NB4 (cell line): ENCODE measurements at places on chromosomes 7 and 10.
A peak's percentile ranks its signal among the peaks of the same experiment; 100 is the strongest.

- DNase-seq = no peak
These were observed 57.3 kb downstream of the ETV1 start for GRCh38 chr7:13932131-13932530.

DNA sequence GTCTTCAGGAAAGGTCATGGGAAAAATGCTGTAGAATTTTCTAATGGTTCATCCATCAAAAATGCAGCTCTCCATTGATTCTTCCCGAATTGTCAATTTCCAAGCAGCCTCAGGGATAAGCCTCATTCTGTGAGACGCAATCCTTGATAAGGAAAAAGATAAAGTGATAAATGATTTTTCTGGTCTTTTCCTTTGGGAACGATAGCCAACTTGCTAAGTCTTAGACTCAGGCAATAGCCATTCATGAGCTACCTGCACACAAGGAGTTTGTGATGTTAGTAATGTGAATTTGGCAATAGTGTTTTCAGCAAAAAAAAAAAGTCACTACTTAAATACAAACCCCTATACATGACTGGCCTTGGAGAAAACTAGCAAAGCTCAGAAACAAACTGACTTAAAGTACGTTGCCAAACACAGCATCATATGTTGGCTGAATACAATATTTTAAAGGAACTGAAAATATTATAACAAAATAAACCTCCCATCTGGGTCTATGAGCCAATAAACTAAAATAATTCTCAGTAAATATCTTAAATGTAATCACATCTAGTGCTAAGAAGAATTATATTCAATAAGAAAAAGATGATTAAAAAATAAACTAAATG lies 75.5 kb downstream of the KLF6 start:
- DNase-seq = no peak

DNA sequence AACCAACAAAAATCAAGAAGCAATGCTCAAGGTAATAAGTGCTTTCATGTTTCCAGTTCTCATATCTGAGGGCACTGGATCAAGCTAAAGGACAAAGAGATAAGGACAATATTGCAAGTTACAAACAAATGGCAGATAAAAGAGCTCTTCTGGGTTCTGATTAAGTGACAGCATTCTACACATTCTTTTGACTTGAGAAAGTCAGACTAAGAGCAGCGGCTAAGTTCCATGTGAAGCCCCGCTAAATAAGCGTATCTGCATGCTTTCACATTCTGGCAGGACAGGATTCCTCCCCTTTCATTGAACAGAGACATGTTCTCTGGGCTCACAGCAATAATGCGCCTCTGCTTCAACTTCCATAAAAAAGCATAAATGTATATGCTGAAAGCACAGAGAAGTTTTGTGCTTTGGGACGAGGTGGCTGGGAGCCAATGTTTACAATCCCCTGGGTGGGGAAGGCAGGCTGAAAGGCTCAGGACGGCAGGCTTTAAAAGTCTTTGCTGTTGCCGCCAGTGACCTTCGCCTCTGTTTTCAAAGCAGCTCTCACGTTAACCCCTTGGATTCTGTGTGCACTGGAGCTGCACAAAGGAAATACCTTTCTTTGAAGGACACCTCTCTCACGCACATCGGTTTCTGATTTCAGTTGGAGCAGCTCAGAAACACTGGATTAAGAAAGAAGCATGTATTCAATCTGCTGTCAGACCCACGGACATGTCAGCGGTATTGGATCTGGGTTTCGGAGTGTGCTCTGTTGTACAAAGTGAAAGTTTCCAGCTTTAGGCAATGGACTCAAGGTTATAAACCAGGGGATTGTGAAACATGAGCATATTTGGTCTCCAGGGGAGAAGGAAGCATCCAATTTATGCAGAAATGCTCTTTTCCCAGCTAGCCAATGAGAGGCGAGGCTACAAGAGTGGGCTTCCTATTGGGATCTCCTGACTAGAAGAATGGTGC lies 105.4 kb upstream of the FAM133B start:
- no peak for DNase-seq

DNA sequence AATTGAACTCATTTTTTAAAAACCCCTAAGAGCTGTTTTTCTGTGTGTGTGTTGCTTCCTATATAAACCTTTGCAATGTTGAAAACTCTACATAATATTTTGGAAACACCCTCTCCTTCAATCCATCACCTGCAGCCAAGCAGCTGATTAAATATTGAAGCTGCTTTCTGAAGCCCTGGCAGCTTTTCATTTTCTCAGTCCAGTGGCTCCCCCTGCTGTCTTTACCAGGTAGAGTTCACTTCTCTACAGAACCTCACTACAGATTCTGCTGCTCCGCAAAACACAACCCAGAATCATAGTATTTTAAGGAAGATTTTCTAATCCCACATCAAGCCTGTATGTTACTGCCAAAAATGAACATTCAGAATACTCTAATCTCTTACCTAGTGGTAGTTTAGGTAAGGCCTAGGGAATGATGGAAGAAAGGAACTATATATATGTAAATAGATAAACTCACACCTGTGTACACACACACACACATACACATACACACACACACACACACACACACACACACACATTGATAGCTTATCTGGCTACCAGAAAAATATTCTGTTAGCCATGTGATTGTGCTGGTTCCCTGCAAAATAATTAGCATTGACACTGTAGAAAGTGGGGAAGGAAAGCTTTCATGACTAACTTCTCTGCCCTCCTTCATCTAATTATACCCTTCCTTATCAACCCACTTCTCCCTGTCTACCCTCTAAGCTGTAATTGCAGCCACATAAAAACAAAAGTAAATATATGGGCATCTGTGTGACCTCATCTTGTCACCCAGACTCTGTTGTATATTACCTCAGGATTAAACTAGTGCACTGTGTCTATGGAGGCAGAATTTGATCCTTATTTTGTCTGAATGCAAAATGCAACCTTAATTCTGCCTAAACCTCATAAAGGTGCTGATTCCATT lies 229.5 kb upstream of the FZD1 start:
- DNase-seq = peak; percentile 67

GRCh38 chr10:30118590-30118989 lies 59.2 kb upstream of the JCAD start:
- DNase-seq = no peak

DNA sequence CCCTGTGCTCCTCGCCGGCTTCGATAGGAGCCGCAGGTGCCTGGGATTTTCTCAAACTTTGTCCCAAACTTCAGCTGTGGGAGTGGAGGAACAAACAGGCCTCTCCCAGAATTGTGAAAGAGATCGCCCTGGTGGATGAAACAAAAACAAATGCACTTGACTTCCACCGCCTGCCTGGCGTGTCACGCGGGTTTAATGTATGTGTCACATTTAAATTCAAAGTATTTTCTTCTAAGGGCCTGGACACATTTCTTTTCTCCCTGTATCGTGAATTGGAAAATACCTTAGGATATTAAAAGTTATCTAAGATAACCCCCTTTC lies 694 bp upstream of the WASL start:
- DNase-seq = no peak

GRCh38 chr7:82388138-82388537 lies 55.4 kb downstream of the CACNA2D1 start:
- no peak for DNase-seq

GRCh38 chr10:30373596-30374327 lies 24.7 kb upstream of the MTPAP start:
- DNase-seq = no peak

- no peak for DNase-seq
These were observed 2.4 kb upstream of the FGF8 start for GRCh38 chr10:101778151-101778780.

GRCh38 chr10:62443866-62444265 lies 69.7 kb downstream of the ZNF365 start:
- DNase-seq = peak; percentile 39

- DNase-seq = no peak
These were observed 986 bp upstream of the PDGFA start for GRCh38 chr7:520503-521161.

DNA sequence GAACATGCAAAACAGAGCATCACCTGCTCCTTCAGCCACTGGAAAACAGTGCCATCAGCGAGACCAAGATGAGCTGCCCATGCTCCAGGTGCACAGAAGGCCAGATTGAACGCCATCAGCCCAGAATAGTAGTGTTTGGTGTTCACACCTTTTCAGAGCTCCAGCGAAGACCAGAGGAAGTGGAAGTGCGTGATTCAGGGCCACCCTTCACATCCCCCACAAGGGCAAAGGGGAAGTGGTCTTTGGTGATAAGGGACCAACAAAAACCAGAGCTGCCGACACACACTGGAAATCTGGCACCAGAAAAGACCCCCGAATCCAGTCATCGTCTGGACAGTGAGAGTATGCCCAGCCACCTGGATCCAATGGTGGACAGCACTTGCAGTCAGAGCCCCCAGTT lies 29.5 kb upstream of the TMEM72 start:
- peak; percentile 45 for DNase-seq

DNA sequence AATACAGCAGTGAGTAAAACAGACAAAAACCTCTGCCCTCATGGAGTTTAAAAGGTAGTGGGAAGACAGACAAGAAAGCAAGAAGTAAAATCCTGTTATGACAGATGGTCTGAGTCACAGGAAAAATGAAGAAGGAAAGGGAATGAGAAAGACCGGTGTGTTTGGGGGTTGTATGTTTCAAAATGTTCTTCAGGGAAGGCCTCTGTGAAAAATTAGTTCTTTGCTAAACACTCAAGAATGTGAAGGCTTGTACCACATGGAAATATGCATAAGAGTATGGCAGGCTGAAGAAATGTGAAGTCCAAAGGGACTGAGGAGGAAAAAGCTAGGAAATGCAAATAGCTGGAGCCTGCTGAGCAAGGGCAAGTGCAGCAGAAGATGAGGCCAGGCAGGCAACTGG lies 315.9 kb upstream of the SEMA3A start:
- no peak for DNase-seq

GRCh38 chr10:33723181-33723580 lies 388.7 kb upstream of the NRP1 start:
- DNase-seq = no peak

GRCh38 chr10:71511206-71511605 lies 114.5 kb downstream of the CDH23 start:
- no peak for DNase-seq

- no peak for DNase-seq
These were observed 28.1 kb downstream of the HKDC1 start for GRCh38 chr10:69248117-69248730.

DNA sequence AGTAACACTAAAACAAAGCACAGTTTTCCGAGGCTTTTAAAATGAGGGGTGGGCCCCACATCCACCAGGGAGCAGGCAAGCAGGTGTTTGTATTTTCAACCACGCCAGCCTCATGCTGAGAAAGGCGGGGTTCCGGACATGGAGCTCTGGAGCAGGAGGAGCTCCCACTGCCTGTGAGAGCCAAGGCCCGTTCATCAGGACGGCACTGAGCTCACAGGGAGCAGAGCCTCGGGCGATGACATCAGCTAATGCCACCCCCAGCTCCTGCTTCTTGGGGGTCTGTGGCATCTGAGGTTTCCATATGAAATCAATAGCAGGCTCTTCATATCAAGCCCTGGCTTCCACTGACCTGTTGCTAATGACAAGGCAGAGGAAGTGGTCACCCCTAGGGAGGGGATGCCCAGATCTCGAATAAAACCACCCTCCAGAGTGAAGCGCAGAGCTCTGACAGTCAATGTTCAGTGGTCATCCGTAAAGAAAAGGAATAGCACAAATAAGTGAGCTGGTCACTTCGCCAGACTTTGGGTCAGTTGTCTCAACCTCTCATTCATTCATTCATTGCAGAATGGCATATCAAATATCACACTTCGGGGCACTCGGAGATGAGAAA lies 89.1 kb downstream of the TNS3 start:
- DNase-seq = no peak

GRCh38 chr10:3902054-3902808 lies 117.2 kb upstream of the KLF6 start:
- no peak for DNase-seq

GRCh38 chr10:43160921-43161255 lies 22.6 kb downstream of the CSGALNACT2 start:
- DNase-seq = no peak

DNA sequence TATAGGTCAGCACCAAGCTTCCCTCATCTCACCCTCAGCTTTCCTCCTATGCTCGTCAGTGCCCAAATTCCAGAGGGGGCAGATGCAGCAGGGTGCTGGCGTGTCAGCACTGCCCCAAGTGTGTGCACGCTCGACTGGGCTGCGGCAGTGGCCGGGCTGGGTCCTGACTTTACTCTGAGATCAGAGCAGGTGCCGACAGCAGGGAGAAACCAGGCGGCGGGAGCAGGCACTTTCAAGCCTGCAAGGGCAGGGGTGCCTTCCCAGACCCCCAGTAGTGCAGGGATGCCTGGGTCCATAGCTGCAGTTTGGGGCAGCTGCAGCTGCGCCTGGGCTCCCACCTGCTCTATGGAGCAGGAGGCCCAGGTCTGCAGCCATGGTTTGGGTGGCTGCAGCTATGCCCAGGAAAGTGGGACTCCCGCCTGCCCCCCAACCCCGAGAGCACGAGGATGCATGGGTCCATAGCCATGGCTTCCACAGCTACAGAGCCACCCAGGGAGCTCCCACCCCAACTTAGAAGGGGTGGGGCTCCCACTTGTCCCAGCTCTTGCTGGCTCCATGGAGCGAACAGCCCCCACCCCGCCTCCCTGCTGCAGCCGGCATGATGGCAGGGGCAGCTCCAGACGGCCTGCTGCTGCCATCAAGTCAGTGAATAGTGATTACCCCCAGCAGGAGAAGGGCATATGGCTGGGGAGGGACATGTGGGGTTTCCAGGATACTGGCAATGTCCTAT lies 199.2 kb upstream of the KMT2E start:
- no peak for DNase-seq

- no peak for DNase-seq
These were observed 26.8 kb downstream of the TLX1 start for GRCh38 chr10:101157756-101158458.

DNA sequence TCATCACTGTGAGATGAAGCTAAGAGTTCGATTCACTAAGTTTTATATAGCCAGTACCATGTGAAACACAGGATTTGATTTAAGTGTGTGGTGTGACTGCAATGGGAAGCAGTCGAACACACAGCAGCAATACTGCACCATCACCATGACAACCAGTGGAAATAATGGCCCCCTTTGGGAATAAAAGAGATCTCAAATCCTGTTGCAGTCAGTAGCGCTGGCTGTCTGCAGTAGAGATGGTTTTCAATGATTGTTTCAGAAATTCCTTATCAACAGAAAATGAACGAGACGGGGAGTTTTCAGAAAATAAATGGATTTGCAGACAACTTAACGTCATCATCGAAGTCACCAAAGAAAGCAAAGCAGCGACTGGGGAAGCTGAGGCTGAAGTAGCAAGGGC lies 91.0 kb downstream of the PTPRE start:
- DNase-seq = no peak

GRCh38 chr7:45543473-45543872 lies 30.7 kb upstream of the ADCY1 start:
- no peak for DNase-seq

DNA sequence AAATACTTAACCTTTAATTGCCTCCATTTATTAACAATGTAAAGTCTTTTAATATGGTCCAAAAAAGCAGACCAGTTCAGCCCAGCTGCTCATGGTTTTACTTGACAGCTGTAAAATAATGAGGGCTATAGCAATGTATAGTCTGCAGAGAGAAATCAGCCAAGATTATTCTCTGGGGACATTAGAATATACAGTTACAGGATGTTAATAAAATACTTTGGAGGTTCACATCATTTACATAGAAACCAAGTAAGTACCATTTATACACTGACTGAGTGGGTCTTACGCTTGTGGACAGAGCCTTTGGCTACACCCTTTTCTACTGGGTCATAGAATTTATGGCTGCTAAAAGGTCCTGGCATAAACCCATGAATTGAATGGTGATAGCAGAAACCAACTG lies 340.7 kb upstream of the CELF2 start:
- no peak for DNase-seq
